Stimulated activated CD8-positive, alpha-beta memory T cell treated with anti-CD3 and anti-CD28 coated beads, Interleukin-4, amount 100 ng/mL, for 1 hour (primary cell): ENCODE measurements at places on chromosomes 4 and X.

DNA sequence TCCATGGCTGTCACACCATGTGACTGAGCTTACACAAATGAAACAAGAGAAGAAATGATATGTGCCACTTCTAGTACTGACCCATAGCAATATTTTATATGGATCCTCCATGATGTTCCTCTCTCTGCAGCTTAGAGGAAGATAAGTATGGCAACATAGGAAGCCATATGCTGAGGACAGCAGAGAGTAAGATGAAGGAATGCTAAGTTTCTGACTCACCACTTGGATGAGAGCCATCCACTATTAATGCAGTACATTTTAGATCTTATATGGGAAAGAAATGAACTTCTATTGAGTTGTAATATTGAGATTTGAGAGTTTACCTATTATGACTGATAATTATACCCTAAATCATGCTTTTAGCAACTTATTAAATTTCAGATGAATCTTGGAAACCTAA is 386.9 kb upstream of the MAOA start:
- DNase-seq, result no peak

DNA sequence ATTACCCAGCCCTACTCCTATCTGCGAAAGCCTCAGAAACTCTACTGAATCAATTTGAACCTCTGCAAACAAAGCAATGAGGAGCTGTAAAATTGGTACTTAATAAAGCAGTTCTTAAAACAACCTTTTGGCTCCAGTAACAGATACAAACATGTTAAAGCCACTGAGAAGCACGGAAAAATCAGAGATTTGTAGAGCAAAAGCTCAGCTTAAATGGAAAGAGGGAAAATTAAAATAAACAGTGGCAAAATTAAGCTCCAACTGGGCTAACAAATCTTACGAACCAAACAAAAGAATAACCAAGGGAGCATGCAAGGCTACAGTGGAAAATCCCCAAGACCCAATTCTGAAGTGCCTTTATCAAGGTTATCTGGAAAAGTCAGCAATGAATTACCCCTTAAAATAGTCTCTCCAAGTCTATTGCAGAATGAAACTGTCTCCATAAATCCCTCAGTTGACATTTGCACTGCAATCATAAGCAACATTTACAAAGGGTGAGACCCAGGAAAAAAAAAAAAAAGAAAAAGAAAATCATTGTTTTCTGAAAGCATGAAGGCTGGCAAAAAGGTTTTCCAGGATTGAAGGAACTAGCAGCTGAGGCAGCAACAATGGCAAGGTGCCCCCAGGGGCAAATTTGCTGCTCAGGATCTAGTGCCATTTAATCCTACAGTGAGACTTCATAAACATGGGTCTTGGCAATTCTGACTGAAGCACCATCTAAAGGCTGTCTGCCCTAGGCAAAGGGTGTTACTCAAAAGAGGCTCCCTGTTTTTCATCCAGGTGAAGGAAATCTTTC is 40.1 kb downstream of the USP46 start:
- DNase-seq, result no peak

DNA sequence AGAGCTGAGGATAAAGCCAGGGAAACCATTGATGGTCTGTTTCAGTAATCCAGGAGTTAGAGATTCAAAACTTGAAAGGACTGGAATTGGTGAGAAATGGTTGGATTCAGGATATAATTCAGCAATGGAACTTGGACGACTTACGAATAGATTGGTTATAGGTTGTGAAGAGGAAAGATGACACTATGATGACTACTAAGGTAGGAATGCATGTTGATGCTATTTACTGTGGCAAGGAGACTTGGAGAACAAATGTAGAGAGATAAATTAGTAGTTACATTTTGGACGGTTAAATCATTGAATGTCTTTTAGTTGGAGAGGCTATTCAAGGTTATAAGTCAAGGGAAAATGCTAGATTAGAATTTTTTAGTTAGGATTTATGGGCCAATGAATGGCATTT is 365.4 kb upstream of the TECRL start:
- DNase-seq, result no peak

GRCh38 chr4:1471443-1472147 is 65.4 kb upstream of the NKX1-1 start:
- no peak for DNase-seq

GRCh38 chr4:124529131-124529530 is 183.4 kb downstream of the ANKRD50 start:
- DNase-seq, result no peak

GRCh38 chr4:175584901-175585300 is 227.2 kb downstream of the GPM6A start:
- DNase-seq, result no peak

GRCh38 chr4:178082906-178083305 is 640.7 kb upstream of the AGA start:
- no peak for DNase-seq

DNA sequence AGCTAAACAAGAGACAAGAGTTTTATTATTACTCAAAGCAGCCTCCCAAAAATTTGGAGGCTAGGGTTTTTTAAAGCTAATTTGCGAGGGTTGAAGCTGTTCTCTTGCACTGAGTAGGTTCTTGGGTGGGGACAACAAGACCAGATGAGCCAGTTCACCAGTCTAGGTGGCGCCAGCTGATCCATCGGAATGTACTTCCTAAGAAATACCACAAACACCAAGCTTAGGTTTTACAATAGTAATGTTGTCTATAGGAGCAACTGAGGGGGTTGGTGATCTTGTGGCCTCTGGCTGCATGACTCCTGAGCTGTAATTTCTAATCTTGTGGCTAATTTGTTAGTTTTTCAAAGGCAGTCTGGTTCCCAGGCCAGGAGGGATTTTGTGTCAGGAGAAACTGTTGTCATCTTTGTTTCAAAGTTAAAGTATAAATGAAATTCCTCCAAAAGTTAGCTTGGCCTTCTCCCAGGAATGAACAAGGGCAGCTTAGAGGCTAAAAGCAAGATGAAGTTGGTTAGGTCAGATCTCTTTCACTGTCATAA is 130.6 kb downstream of the SLC7A11 start:
- DNase-seq, result no peak

- DNase-seq, result no peak
These were observed 15.3 kb downstream of the ADAMTS3 start for GRCh38 chr4:72553540-72554337.

DNA sequence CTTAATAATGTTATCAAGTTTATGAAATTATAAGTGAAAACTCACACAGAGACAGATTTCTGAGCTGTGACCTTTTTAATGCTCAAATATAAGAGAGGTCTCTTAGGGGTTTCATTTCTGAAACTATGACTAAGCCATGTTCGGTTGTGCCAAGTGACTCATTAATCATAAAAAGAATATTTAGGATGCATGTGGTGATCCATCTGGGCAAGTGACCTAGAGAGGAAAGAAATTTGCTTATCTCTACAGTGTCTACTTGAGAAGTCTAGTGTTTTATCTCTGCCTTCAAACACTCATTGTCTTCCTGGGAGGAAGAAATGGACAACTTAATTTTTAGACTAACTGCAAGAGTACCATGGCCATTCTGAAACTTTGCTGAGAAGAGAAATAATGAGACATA is 545.3 kb upstream of the GRID2 start:
- DNase-seq, result no peak

GRCh38 chr4:151204925-151205524 is 71.9 kb upstream of the PRSS48 start:
- DNase-seq, result no peak

- DNase-seq, result no peak
These were observed 575.5 kb upstream of the NDST4 start for GRCh38 chr4:115688961-115689360.

- no peak for DNase-seq
These were observed 7.4 kb upstream of the HDAC6 start for GRCh38 chrX:48794340-48794910.

DNA sequence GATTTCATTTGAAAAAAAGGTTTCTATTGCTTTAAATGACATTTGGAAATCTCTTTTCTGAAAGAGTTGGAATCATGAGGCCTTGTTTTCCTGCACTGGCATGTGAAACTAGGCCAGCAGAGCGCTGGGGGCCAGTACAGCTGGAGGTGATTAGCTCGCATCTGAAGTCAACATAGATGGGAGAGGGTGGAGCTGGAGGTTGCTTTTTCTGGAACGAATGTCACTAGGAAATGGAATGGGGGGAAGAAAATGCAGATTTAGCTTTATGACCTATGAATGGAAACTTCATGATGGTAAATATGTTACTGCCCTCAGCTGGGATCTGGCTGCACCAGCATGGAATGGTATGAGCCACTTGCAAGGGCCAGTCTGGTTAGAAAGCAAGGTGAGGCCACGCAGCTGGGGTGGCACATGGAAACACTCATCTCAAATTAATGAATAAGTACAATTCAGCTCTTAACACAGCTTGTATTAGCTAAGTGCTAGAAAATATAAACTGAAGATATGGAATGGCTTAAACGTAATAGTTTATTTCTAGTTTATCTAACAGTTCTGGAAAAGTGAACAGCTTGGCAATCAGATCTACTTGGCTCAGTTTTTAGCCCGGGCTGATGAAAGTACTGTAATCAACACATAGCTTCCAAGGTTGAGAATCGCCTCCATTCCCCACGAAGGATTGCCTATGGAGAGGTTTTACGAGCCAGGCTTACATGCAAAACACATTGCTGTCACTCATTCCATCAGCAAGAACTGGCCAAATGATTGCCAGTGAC is 32.5 kb downstream of the SLC10A6 start:
- no peak for DNase-seq

- DNase-seq, result no peak
These were observed 599.8 kb downstream of the GALNTL6 start for GRCh38 chr4:172412851-172413580.

DNA sequence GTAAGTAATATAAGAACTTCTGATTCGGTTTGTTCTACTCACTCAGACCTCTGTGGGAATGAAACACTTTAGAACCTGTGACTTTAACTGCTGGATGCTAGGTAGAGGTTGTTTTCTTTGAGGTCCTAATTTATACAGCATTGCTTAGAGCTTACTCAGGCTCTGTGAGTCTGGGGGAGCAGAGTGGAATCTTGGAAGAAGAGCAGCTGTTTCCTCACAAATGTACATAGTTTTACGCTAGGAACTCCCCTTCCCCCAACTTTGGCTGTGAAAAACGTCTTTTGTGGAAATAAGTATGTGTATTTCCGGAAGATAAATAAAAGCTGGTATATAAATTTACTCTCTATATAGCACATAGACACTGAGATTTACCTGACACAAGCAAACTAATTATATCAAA is 141.4 kb downstream of the NAA11 start:
- DNase-seq, result no peak

DNA sequence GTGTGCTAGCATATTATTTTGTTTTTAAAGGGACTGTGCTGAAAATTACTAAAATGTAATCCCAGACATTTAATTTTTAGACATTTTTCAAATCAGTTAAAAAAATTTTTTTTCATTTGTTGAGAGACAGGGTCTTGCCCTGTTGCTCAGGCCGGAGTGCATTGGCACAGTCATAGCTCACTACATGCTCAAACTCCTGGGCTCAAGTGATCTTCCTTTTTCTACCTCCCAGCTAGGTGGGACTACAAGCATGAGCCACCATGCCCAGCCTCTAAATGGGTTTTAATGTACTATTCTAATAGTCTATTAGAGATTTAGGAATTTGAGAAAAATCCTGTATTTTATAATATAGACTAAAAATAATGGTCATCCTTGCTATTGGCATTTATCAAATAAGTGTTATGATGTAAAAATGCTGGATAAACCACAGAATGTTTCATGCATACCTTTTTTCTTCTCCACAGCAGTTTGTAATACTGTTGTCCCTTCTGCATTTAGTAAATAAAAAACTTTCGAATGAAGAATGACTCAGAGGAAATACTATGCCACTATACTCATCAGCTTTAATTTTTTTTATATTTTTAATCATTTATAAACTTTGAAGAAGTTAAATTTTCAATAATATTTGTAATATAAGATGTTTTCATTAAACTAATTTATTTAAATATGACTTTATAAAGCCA is 29.9 kb downstream of the CPEB2 start:
- DNase-seq, result no peak

- DNase-seq, result no peak
These were observed 977.0 kb downstream of the FSTL5 start for GRCh38 chr4:161186750-161187149.

DNA sequence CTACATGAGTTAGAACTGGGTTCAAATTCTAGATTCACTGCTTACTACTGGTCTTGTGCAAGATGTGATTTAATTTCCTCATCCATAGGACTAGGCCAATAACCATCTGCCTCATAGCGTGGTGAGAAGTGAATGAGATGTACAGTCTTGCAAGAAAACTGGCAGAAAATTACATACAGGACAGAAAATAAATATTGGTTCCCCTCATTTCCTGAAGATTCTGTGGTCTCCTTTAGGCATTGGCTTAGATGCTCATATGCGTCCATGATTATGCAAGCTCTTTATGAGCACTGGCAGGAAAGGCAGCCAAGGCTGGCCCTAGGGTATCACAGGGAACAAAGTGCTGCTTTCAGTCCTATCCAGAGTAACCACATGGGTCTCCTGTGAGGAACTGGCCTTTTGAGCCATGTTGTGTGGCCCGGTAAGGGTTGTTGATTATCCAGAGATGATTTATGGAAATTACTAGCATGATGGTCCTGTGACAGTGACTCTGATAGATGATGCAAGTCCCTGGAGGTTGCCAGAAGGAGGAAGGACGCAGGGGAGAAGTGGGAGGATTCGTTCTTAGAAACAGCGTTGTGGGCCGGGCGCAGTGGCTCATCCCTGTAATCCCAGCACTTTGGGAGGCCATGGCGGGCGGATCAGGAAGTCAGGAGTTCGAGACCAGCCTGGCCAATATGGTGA is 9.9 kb upstream of the MOB1B start:
- DNase-seq, result no peak

GRCh38 chr4:181897935-181898334 is 345.3 kb upstream of the TENM3 start:
- no peak for DNase-seq

DNA sequence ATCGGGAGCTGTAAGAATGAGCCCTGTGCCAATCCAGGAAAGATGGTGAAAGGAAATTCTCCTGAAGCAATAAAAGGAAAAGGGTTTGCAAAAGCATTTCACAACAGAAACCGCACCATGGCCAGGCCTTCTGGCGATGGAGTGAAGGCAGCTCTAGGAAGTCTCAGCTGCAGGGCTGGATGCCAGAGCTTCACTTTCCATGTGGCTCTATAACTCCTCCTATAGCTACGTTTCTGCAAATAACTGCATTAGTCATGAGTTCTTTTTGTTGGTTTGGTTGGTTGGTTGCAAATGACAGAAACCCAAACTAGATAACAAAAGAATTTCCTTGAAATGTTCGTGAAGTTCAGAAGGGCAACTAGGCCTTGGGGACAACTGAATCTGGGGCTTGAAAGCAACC is 84.6 kb downstream of the RELL1 start:
- DNase-seq, result no peak

- no peak for DNase-seq
These were observed 124.1 kb upstream of the TBL1X start for GRCh38 chrX:9340598-9341290.

GRCh38 chr4:155693015-155693663 is 26.5 kb downstream of the GUCY1A1 start:
- no peak for DNase-seq

- no peak for DNase-seq
These were observed 84.0 kb upstream of the SCOC start for GRCh38 chr4:140289486-140289885.
